ENCODE measurements at places on chromosomes 6 and 20. TPM values are rescaled to one million over a fixed set of nuclear protein-coding genes. Genes with fewer than 3 reads are reported as not detected.

The TRAPPC3L gene
- total RNA-seq, result not detected

The NRSN1 gene
- total RNA-seq, result not detected

The SIRPG gene
- total RNA-seq, result not detected

The ISM1 gene
- total RNA-seq, result 0.33 TPM

The LTA gene
- not detected for total RNA-seq

Data from uterine smooth muscle cell (primary cell).